Prostate gland (tissue), 2 donors: ENCODE measurements at places on chromosomes 6 and 20. TPM values are rescaled to one million over a fixed set of nuclear protein-coding genes. Genes with fewer than 3 reads are reported as not detected.

RBM24 gene
- 4.4 TPM for total RNA-seq

DNA sequence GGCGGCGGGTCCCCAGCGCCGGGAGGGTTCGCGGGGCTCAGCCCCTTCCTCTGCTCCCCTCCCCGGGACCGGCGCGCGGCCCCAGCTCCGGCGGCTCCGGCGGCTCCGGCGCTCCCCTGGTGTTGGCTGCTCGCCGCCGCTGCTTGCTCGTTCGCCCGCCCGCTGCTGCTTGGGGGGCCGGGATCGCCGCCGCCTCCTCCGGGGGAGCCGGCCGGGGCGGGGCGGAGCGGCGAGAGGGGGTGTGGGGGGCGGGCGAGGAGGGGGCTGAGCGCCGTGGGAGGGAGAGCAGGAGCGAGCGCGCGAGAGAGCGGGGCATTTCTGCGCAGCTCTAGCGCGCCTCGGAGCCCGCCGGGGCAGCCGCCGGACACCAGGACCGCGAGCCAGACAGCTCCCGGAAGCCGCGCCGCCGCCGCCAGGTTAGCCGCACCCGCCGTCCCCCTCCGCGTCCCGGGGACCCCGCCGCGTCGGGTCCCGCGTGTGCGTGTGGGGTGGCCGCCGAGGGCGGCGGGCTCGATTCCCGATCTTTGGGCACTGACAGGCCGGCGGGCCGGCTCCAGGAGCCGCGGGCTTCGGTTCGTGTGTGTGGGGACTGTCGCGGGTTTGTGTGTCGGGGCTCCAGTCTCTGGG is 62.0 kb upstream of the EPB41L1 start:
- H3K4me3 ChIP-seq = peak overlapping the region; percentile 68
- H3K36me3 ChIP-seq = no peaks in the 10 kb centered on the region
- no peaks in the 10 kb centered on the region for H3K4me1 ChIP-seq
- H3K27ac ChIP-seq = peak overlapping the region; percentile 63
- DNase-seq = no peak
- H3K27me3 ChIP-seq = no peaks in the 10 kb centered on the region

- H3K27me3 ChIP-seq = peaks cover 41% of the 10 kb centered on the region
- H3K36me3 ChIP-seq = no peaks in the 10 kb centered on the region
- no peak for DNase-seq
These were observed 199.4 kb upstream of the ZNF184 start for GRCh38 chr6:27672113-27672799.

DNA sequence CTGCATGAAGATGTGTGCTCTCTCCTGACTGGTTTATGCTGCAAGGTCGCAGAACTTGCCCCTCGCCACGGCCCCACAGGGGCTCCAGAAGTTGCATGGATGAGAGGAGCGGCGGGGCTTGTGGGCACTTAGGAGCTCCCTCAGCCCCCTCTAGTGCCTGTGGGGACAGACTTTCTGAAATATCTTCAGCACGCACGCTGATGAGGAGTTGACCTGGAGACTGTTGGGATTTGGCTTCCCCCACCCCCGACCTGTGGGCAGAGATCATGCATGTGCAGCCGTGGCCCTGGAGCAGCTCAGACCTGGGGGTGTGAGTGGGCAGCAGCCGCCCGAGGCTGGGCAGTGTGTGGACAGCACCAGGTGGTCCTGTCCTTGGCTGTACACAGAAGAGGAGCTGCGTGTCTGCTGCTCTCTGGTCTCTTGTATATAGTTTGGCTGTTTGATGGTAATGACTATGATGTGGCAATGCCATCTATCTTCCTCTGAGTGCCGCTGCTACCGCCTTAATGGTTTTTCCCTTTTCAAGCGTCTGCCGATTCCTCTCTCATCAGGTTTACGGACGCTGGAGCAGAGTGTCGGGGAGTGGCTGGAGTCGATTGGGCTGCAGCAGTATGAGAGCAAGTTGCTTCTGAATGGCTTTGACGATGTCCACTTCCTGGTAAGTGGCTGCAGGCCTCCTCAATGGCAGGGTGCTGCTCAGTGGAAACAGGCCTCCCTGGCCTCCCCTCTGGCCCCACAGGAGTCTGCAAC is 81.4 kb downstream of the TCP11 start:
- H3K27me3 ChIP-seq = no peaks in the 10 kb centered on the region
- H3K27ac ChIP-seq = no peak overlapping the region
- no peaks in the 10 kb centered on the region for H3K4me1 ChIP-seq

DNA sequence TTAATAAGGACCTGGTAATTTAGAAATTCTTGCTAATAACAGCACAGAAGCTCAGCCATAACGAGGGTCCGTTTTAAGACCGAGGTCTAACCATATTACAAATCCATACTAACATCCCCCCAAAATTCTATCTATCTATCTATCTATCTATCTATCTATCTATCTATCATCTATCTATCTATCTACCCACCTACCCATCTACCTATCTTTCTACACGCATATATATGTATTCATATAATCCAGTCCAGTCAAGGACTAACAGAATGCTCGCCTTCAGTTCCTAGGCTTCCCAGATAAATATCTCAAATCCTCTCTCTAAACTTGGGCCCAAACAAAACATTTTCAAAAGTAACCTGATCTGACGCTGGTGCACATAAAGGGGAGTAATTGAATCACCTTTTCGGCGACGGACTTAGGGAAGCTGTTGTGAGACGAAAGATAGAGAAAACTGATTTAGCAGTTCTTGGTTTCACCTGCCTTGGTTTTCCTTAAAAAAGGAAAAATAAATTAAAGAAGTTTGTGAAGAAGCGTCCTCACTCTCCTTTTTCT is 14.5 kb downstream of the HMGN4 start:
- peak overlapping the region; percentile 1 for H3K4me3 ChIP-seq
- no peaks in the 10 kb centered on the region for H3K4me1 ChIP-seq
- no peak overlapping the region for H3K27ac ChIP-seq
